ENCODE measurements at places on chromosomes 12 and 14. TPM values are rescaled to one million over a fixed set of nuclear protein-coding genes. Genes with fewer than 3 reads are reported as not detected.

- no peak for DNase-seq
- H3K27me3 ChIP-seq, result no peaks in the 10 kb centered on the region
- no peaks in the 10 kb centered on the region for H3K36me3 ChIP-seq
- no peak overlapping the region for H3K27ac ChIP-seq
- no peaks in the 10 kb centered on the region for H3K4me1 ChIP-seq
- no peak overlapping the region for H3K4me3 ChIP-seq
These were observed 60.4 kb upstream of the METAP2 start for GRCh38 chr12:95413576-95413975.

DNA sequence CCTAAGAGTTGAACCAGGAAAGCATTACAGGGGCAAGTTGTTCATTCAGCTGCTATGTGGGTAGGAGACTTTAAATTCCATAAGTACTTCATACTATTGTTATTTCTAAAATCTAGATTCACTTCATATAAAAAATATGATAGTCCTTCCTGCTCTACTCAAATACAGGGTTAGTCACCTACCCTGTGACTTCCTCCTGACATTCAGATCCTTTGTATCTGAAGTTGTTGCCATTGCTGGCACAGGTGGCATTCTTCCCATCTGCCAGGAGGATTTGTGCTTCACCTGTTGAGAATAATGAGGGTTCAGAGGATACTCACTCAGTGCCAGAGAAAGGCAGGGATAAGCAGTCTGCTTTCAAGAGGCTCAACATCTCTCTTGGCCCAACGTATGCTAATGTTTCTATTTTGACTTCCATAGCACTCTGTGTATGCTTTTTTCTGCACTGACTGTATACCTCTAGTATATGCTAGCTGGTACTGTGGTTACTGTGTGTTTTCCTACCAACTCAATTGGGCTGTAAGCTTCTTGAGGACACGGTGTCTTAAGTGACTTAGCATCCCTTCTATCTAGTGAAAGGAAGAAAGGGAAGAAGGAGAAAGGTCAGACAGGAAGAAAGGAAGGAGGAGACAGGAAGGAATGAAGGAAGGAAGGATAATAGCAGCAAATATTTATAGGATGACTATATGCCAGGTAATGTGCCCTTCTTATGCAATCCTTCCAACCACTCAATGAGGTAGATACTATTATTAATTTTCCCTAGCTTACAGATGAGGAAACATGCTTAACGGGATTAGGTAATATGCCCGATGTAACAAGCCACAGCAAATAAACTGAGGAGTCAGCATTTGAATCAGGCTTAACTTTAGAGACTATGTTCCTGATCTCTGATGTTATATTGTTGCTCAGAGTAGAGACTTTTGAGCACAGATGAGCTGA lies 38.5 kb upstream of the FGF6 start:
- no peak overlapping the region for H3K4me3 ChIP-seq
- no peak overlapping the region for H3K27ac ChIP-seq
- peaks cover 4% of the 10 kb centered on the region for H3K4me1 ChIP-seq
- H3K36me3 ChIP-seq, result peaks cover 1% of the 10 kb centered on the region
- no peaks in the 10 kb centered on the region for H3K27me3 ChIP-seq
- DNase-seq, result no peak

DNA sequence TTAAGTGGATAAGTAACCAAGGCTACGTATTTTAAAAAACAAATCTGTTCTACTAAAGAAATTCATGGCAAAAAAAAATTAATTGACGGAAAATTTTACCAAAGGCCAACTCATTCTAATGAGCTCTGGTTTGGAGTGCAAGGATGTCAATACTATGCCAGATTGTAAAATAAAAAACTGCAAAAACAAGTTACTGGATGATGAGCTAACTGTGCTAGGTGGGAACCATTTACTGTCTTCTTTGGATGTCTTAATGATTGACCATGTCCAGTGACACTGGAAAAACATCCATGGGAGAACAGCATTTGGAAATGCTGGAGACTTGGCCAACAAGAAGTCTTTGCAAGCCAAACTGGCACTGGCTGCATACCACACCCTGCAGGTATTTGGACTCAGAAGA lies 41.6 kb downstream of the KITLG start:
- no peaks in the 10 kb centered on the region for H3K27me3 ChIP-seq
- H3K36me3 ChIP-seq, result no peaks in the 10 kb centered on the region
- H3K4me1 ChIP-seq, result no peaks in the 10 kb centered on the region
- H3K4me3 ChIP-seq, result no peak overlapping the region

GRCh38 chr12:67590149-67590790 lies 58.3 kb upstream of the DYRK2 start:
- no peaks in the 10 kb centered on the region for H3K4me1 ChIP-seq
- no peaks in the 10 kb centered on the region for H3K27me3 ChIP-seq
- no peaks in the 10 kb centered on the region for H3K36me3 ChIP-seq
- no peak overlapping the region for H3K4me3 ChIP-seq
- H3K27ac ChIP-seq, result no peak overlapping the region
- no peak for DNase-seq

GRCh38 chr12:123113026-123113425 lies 37.9 kb downstream of the PITPNM2 start:
- no peaks in the 10 kb centered on the region for H3K27me3 ChIP-seq
- DNase-seq, result no peak
- peaks cover 14% of the 10 kb centered on the region for H3K4me1 ChIP-seq
- no peak overlapping the region for H3K4me3 ChIP-seq

DNA sequence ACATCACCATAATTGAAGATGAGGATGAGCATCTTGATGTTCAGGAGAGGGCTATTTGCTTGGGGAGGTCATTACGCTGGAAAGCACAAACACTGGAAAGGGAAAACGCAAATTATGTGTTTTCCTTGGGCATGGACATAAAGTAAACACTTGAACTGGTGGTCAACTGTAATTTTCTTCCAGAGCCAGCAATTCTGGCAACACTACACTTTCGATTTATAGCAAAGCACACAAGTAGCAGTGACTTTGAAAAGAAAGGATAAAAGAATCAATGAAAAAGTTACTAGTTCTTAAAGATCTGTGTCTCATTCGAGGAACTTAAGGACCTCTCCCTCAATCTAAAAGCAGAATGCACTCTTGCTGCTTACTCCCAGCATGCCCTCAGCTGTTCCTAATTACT lies 2.2 kb downstream of the CLEC14A start:
- H3K27ac ChIP-seq, result no peak overlapping the region
- no peak overlapping the region for H3K4me3 ChIP-seq
- no peak for DNase-seq
- no peaks in the 10 kb centered on the region for H3K4me1 ChIP-seq
- H3K27me3 ChIP-seq, result no peaks in the 10 kb centered on the region

DNA sequence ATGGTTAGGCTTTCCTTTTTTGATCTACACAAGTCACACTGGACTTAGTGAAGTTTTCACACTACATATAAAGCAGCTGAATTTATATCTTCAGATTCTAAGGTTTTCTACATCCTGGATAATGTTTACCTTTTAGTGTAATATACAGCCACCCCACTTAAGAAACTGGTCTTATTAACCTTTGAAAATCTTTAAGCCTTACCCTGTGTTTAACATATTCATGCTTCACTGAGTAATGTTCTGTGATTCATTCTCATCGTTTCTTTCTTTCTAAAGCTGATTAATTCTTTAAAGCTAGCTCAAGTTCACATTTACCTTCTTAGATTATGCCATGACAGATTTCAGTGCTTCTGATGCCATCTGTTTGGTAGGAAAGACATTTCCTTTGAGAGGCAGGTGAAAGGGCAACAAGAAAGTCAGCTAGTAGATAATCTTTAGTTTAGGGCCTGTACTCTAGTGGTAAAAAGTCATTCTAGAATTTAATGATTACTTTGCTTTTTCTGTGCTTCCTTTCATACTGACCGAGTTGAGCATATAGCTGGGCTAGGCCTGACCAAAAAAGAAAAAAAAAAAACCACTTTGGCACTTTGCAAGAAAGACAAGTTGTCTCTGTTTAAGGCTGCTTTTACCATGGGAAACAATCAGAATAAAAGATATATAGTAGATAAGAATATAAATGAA lies 690.9 kb upstream of the FBXO33 start:
- H3K27me3 ChIP-seq, result no peaks in the 10 kb centered on the region
- H3K36me3 ChIP-seq, result no peaks in the 10 kb centered on the region
- H3K27ac ChIP-seq, result peak overlapping the region; percentile 27
- H3K4me3 ChIP-seq, result no peak overlapping the region

GRCh38 chr14:91869556-91869955 lies 2.2 kb upstream of the TC2N start:
- H3K36me3 ChIP-seq, result no peaks in the 10 kb centered on the region
- DNase-seq, result no peak
- peaks cover 40% of the 10 kb centered on the region for H3K4me1 ChIP-seq
- no peaks in the 10 kb centered on the region for H3K27me3 ChIP-seq

- no peak overlapping the region for H3K27ac ChIP-seq
- no peaks in the 10 kb centered on the region for H3K4me1 ChIP-seq
- no peak overlapping the region for H3K4me3 ChIP-seq
These were observed 110.6 kb downstream of the RPL10L start for GRCh38 chr14:46540986-46541385.

The PYGL gene
- 1.3 TPM for polyA plus RNA-seq

The SAMD15 gene
- 0.50 TPM for polyA plus RNA-seq

The LTB4R2 gene
- 0.50 TPM for polyA plus RNA-seq

The LMNTD1 gene
- not detected for polyA plus RNA-seq

The ZBTB39 gene
- 3.0 TPM for polyA plus RNA-seq

The TAS2R20 gene
- polyA plus RNA-seq, result 0.09 TPM

The PIANP gene
- not detected for polyA plus RNA-seq

Data from GM12878 (cell line).